Right renal pelvis (tissue), 4 donors: ENCODE measurements at places on chromosomes 16 and 17.

- DNase-seq: no peak
These were observed 230.6 kb upstream of the RPL38 start for GRCh38 chr17:73972901-73973300.

- no peak for DNase-seq
These were observed 20.1 kb downstream of the RAB40B start for GRCh38 chr17:82678265-82678891.

DNA sequence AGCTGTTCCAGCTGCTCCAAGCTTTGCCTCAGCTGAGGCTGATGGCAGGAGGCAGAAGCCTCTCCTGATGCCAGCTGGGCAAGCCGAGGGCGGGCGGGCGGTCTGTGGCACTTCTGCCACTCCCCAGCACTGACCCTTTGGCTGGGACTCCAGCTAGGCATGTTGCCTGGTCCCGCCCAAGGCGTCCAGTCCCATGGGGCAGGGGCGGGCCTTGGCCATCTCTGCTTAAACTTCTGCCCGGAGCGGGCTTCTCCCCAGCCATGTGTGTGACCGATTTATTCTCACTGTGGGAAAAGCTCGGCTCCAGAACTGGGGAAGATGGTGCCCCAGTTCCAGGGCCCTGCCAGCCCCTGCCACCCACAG, 349.1 kb downstream of the SEC14L1 start:
- DNase-seq: no peak

DNA sequence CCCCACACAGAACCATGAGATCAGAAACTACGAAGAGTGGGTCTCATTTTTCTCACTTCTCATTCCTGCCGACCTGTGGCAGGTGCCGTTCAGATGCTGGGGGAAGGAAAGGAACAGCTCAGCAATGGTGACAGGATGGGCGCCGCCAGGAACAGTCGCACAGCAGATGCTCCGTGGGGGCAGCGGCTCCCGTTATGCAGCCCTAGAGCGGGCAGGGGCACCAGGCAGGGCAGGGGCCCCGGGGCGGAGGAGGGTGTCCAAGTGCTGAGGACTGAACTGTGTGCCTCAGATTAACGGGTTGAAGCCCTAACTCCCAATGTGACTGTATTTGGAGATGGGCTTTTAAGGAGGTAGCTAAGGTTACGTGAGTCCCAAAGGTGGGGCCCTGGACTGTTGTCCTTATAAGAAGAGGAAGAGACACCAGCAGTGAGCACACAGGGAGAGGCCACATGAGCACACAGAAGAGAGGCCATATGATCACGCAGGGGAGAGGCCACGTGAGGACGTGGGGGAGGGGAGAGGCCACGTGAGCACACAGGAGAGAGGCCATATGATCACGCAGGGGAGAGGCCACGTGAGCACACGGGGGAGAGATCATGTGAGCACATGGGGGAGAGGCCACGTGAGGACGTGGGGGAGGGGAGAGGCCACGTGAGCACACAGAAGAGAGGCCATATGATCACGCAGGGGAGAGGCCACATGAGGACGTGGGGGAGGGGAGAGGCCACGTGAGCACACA, 95.7 kb upstream of the METRNL start:
- DNase-seq: no peak

DNA sequence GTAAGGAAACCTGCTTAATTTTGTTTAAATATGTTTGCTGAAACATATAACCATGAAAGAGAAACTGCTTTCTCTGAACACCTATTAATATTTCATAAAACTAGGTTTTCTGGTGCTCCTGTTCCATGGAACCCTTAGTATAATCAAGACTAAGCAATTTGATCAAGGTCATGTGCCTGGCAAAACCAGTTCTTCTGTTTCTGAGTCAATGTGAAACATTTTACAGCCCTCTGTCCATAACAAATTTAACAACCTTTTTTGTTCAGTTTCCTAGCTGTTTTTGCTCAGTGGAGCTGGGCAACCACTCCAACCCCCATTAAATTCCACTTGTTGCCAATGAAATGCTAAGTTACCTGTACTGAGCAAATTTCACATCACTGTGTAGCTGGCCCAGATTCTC, 344.0 kb downstream of the CA10 start:
- no peak for DNase-seq

- DNase-seq: no peak
These were observed 15.3 kb upstream of the UBE2I start for GRCh38 chr16:1293921-1294656.

DNA sequence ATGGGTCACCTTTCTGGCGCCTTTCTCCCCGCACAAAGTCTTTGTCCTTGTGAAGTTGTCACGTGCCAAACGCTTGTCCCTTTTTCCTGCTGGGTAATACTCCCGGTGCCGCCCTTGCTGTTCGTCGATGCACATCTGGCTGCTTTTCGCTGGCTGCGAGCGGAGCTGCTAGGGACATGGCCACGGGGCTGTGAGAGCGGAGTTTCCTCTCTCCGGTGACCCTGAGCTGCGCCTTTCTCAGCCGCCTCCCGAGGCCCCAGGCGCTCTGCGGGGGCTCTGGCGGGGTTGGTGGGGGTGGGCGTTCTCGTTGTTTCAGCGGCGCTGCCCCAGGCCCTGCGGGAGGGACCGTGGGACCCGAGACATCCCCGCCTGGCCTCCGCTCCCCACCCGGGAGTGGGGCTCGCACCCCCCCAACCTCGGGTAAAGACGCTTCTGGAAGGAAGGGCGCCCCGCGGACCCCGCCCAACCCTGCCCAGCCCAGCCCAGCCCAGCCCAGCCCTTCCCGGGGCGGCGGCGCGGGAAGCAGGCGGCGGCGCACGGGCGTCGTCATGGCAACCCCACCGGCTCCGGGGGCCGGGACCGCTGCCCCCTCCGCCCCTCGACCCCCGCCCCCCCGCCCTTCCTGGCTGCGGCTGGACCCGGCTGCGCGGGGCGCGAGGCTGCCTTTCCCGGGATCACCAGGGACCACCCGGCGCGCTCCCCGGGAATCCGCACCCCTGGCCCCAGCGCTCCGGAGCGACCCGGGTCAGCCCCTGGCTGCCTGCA, 12.3 kb downstream of the CHMP6 start:
- DNase-seq: no peak

- DNase-seq: no peak
These were observed 7.6 kb upstream of the KIF19 start for GRCh38 chr17:74318391-74318790.

DNA sequence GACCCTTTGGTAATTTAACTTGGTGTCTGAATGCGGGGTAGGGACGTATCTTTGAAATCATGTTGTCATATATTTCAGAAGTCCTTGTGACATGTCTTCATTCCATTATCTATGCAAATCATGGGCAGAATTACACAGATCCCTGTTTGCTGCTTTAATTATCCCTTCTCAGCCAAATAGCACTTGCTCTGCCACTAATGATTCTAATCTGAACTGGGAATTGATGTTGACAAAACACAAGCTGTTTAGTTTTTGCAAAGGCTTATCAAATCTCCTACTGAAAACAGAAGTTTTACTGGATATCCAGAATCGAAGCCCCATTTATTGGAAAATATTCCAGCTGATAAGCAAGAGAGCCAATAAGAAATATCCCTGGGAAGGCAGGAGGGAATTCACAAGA, 205.9 kb upstream of the COX10 start:
- DNase-seq: no peak

- DNase-seq: no peak
These were observed 12.4 kb upstream of the SLC6A2 start for GRCh38 chr16:55643161-55643970.

DNA sequence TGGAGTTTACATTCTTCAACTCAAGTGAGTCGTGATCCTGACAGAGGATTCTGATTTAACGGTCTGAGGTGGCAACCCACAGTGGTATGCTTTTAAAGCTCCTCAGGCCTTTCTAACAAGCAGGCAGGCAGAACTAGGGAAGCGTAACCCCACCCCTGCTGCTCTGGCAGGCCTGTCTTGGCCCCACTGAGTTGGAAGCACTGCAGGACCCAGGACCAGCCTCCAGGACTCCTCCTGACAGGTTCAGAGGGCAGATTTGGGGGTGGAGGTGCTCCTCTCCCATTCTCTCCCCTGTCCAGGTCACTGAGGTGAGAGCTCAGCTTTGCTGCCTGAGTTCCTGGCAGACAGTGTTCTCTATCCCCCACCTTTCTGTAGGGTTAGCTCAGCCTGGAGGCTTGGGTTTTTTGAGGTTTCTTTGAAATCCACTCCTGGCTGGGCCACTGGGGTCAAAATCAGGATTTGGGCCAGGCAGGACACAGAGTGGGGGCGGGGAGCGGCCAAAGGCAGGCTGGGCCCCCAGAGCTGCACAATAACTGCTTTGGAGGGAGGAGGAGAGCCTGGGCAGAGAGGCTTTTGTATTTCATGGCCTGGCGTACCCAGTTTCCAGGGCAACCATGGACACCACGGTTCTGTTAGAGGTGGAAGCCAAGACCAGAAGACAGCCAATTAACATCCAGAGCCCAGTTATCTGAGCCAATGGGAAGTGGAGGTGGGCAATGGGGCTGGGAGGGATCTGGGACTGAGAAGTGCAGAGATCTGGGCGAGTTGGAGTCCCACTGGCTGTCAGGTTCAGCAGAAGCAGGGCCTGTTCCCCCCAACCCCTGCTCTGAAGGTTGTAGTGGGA, 9.5 kb downstream of the MRPL27 start:
- DNase-seq: no peak

DNA sequence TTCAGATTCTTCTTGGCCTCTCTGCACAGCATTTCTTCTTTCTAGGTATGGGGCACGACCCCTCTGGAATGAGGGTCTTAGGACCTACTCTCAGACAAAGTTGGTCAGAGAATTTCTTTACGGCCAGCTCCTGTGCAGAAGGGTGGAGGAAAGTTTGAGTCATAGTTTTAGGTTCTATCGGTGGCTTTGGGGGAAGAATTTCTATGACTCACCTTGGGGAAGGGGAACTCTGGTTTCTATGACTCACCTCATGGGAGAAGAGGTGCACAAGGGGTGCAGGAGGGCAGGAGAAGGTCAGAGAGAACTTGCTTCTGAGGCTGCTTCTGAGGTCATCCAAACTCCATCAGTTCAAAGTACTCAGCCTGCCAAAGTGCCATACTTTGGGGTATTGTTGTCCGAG, 2.5 kb upstream of the ABCC12 start:
- DNase-seq: no peak

DNA sequence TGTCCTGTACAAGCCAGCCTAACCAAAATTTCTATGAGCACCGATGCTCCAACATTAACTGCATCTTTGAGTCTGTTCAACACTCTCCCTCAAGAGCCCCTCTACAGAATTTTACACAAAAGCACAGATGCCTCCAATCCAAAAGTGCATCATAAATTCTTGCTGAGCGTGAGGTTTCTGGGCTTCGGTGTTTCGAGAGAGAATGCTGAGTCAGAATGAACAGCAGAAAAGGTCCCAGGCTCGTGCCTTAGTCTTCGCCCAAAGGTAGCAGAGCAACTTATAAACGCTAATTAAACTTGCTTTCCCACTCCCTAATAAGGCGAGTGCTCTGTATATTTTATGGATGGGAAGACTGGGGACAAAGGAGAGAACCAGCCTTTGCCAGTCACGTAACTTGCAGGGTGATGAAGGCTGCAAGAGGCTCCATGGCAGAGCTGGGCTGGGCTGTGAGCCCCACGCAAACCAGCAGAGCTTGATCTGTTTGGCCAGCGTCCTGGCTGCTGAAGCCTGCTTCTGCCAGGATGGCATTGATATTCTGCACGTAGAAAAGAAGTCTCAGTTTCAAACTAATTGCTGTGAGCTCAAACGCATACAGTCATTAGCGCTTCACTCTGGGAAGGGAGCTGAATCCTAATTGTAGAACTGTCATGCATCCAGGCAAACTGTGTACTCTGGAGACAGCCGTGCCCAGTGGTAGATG, 138.5 kb downstream of the DNAH9 start:
- no peak for DNase-seq

DNA sequence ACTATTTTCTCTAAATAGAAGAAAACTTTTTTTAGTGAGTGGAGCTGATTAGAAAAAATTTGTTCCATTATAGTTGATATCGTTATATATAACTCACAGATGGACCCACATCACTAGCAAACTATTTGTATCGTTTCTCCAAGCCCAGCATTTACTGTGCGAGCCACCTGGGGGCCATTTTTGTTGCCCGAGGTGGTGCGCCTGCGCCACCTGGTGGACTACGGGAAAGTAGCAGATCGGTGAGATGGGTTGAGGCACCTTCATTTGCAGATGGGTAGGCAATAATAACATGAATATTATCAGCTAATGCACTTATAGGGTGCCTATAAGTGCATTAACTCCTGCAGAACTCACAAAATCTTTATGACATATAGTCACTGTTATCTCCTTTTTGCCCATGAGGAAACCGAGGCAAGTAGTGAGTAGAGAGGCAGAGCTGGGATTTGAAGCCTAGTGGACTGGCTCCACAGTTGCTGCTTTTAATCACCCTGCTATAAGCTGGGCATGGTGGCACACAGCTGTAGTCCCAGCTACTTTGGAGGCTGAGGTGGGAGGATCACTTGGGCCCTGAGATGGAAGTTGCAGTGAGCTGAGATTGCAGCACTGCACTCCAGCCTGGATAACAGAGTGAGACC, 23.2 kb upstream of the NTN1 start:
- no peak for DNase-seq

DNA sequence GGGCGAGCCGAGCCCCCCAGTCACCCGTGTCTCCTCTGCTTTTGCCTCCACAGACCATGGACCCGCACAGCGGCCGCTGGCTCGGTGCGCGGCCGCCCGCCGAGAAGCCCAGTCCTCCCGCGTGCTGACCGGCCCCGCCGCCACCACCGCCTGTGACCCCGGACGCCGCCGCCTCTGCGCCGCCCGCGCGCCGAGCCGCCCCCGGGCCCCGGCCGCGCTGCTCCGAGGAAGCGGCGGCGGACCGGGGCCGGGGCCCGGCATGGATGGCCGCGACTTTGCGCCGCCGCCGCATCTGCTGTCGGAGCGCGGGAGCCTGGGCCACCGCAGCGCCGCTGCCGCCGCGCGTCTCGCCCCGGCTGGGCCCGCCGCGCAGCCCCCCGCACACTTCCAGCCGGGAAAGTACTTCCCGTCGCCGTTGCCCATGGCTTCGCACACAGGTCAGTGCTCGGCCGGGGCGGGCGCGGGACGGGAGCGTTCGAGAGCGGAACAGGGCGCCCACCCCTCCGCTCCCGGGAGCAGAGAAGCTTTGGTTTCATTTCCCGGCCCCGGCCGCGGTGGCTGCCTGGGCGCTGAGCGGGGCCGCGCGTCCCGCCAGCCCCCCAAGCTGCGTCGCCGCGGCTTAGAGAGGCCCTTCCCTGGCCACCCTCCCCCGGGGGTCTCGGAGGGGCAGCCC, 4.4 kb downstream of the BAHCC1 start:
- DNase-seq: no peak

GRCh38 chr17:57133486-57133885, 48.4 kb downstream of the AKAP1 start:
- no peak for DNase-seq
